ENCODE measurements at places on chromosomes 2 and 18.

DNA sequence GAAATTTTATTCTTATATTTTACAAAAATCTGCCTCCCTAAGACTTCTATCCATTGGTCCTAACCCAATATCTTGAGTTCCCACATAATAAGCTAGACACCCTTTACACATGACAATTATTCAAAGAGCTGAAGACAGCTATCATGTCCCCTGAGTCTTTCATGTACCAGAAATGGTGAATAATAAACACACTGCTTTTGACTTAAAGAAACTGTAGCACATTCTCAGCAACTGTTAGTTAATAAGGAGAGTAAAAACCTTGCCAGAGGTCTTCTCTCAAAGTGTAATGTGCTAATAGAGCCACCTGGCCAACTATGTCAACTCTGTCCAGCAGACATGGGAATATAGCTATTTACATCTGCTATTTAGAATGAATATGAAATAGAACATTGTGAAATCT is 109.7 kb upstream of the ARL5A start:
- no peak for DNase-seq

- DNase-seq: no peak
Observed at GRCh38 chr2:175914846-175915245, 87.2 kb downstream of the LNPK start.

DNA sequence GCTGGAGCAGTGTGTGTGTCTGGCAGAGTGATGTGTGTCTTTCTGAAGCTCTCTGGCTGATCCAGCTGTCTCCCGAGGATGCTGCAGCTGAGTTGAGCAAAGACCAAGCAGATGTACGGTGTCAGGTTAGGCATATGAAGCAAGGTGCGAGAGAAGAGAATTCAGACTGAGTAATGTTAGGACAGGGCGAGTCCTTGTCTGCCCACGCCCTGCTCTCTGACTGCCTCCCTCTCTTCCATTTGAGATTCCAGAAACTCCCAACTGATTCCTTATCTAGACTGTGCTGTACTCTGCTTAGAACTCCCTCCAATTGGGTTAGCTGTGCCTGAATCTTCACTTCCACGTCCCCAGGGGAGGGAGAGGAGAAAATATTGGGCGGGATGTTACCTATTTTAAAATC is 25.7 kb upstream of the LPIN1 start:
- DNase-seq: no peak

DNA sequence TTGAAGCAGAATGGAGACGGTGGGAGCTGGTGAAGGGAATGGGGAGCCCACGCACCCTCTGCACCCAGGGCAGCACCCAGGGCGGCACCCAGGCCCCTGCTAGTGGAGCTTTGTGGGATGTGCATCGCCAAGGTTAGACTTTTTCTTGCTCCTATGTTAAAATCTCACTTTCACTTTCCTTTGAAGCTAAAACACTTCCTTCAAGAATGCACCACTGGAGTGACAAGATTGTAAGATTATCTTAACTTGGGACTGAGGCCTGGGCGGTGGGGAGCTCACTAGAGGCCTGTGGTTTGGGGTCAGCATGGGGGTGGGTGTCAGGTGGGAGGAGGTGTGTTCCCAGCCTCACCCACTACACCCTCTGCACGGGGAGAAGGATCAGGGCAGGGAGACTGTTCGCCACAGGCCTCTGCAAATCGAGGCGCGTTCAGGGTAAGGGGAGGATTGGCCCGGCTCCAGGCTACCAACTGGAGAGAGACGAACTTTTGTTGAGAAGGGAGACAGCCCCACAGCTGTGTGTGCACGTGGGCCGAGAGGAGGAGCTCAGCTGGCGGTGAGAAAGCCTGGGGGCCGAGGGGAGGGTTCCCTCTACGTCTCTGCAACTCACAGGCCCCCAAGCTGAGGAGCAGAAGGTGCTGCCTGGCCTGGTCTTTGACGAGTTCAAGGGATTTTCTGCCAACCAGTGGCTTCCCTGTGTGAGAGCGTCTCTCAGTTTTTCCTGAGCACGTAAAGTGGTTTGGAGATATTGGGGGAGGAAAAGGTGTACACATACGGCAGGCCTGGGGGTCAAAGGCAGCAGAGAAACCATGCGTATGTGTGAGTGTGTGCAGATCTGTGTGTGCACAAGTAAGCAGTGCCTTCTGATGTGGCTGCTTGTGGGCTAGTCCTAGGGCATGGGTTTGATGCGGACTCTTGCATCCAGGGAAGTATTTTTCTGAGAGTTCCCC is 147.7 kb downstream of the KLHL29 start:
- DNase-seq: peak; percentile 1

- DNase-seq: no peak
Observed at GRCh38 chr18:65279668-65280305, 471.0 kb upstream of the CDH7 start.

DNA sequence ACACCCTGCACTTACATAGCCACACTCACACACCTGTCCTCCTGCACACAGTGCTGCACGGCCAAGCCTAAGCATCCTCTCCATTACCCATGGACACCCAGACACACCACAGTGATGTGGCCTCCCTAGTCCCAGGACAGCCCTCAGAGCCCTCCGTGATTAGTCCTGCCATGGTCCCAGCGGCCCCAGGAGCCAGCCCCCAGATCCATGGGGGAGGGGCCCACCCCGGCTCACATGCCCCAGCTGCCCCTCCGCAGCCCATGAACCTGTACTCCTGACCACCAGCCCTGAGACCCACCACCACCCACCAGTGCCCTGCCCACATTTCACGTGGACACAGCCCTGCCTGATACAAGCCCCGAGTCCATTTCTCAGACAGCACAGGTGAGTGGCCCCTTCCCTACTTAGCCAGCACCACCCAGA is 8.1 kb upstream of the DUSP2 start:
- DNase-seq: no peak

DNA sequence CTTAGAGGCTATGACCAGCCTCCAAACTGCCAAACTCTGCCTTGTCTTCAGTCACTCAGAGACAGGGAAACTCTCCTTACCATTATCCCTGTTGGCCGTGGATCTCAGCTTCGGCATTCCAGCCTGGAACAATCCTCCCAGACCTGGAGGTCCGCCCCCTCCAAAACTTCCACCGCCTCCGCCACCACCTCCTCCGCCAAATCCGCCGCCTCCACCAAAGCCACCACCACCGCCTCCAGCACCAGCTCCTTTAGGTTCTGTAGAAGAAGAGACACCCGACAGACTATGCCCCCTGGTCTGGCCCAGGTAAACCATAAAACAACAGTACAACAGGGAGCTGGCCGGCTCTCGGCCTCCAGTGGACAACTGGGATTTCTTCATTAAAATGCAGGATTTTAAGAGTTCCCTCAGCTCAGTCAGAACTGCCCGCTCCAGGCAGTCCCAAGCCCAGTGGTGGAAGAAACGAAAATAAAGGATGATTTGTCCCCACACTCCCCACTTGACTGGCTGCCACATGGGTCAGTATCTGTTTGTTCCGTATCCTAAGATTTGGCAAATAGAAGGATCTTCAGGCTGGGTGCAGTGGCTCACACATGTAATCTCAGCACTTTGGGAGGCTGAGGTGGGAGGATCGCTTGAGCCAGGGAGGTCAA is 22.4 kb downstream of the WIPF1 start:
- no peak for DNase-seq

GRCh38 chr18:77077401-77077800 is 55.2 kb downstream of the MBP start:
- DNase-seq: no peak

- no peak for DNase-seq
Observed at GRCh38 chr2:108189316-108189715, 50.5 kb upstream of the SULT1C3 start.

GRCh38 chr2:233075141-233075965 is 15.2 kb downstream of the INPP5D start:
- no peak for DNase-seq

Measured in activated CD4-positive, alpha-beta T cell treated with anti-CD3 and anti-CD28 coated beads, Interleukin-2, amount 50 U/mL, for 24 hours (primary cell).